ENCODE measurements at places on chromosomes 11 and 22.
A peak's percentile ranks its signal among the peaks of the same experiment; 100 is the strongest.

- DNase-seq = no peak
Measured at GRCh38 chr22:36409056-36409455, 21.3 kb upstream of the MYH9 start.

DNA sequence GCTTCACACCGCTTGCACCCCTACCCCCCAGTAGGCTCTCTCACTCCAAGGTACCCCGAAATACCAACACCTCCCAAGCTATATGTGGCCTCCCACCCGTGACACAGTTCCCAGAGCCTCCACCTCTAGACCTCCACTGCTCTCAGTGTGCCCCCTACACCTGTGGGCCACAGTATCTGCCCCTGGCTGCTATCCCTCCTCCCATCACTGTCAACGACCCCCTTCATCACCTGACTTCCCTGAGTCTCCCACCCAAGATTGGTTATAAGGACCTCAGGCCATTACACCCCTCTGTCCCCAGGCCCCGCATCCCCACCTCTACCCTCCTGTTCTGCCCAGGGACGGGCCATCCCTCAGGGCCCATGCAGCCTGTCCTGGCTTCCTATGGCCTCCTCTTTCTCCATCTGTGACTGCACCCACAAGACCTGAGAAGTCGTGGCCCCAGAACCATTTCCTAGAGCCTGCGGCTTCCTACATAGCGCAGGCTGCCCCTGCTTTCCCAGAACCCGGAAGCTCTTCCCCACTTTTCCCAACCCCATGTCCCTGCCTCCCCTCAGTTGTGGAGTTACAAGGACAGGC lies 734 bp downstream of the ACR start:
- no peak for DNase-seq

DNA sequence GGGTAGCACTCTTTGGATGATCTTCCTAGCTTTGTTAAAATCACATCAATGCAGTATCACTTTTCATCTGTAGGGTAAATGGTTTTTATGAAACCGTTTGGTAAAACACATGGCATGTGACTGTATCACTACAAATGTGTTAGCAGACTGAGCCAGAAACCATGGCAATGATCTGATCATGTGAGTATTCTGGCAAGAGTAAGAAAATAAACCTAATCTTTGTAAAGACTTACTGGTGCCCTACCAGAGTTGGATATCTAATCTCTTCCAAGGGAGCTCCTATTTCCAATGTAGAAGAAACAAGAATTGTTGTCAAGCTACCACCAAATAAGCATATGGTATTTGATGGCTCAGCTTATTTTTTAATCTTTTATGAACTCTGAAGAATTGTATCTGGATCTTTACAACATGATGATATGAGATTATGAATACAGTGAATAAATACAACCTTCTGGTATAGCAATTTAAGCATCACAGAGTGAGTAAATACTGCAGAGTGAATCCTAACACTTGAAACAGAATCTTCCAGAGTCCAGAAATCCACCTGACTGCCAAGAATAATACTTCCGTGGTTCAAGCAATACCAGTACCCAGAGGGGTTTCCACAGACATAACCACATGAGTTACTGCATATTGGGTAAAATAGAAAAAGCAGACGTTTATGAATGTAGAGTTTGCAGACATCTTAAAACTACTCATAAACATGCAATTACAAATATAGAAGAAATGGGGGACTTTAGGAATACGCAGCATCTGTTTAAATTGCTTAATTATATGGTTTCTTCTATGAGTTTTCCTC lies 238.8 kb downstream of the TTC28 start:
- DNase-seq = no peak

- DNase-seq = no peak
Measured at GRCh38 chr11:57899378-57899777, 124.3 kb upstream of the OR9Q1 start.

DNA sequence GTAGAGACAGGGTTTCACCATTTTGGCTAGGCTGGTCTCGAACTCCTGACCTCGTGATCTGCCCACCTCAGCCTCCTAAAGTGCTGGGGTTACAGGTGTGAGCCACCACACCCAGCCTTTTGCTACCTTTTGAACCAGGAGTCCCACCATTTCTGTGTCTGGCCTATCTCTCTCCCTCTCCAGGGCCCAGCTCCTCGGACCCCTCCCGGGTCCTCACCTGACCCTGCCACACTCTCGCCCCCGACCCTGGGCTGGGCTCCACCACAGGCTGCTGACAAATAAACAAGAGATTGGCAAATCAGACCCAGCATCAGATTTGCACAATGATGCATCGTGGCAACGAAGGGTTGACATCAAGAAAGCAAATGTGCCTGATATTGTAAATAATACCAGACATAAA lies 8.8 kb downstream of the KRTAP5-5 start:
- no peak for DNase-seq

- DNase-seq = no peak
Measured at GRCh38 chr22:45310977-45311531, 1.3 kb downstream of the FAM118A start.

DNA sequence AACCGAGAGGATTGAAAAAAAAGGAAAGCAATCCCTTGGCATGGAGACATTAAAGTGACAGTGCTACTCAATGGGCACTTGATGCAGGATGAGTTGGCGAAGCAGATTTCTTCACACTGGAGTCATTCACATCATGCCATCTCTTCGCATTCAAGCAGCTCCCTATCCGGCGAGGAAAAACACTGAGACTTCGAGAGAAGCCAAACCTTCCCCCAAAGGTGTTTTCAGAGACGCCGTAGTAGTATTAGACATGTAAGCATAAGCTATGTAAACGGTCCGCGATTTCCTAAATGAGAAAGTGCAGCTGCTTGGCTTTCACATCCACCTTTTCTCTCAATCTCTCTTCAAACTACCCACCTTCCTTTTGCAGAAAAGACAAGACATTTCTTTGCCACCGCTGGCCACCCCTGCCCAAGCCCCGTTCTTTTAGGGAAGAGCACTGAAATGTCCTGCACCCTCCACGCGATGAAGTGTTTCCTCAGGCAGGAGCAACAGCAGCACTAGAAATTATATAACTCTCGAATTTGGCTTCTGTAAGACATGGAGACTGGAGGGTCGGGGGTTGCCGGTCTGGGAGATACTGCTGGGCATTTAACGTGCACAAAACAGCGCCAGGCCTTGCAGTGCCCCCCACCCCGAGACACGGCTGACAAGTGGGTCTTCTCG lies at the start of gene DLG2:
TSS of gene DLG2 (minus strand) at position 13 of the 666 bp plus-strand sequence.
- peak; percentile 28 for DNase-seq

GRCh38 chr11:12403122-12403996 lies 26.0 kb downstream of the PARVA start:
- no peak for DNase-seq

- DNase-seq = no peak
Measured at GRCh38 chr11:66889960-66890359, 33.1 kb downstream of the LRFN4 start.

Data from HTR-8/SVneo (cell line).